Activated CD8-positive, alpha-beta T cell treated with anti-CD3 and anti-CD28 coated beads for 36 hours (primary cell): ENCODE measurements at places on chromosomes 4 and X. TPM values are rescaled to one million over a fixed set of nuclear protein-coding genes. Genes with fewer than 3 reads are reported as not detected.

Gene DUX4
- not detected for total RNA-seq

Gene MAGEC1
- not detected for total RNA-seq

Gene HMX1
- not detected for total RNA-seq

Gene TRIM60
- total RNA-seq: not detected

Gene ZXDB
- total RNA-seq: 6.6 TPM

Gene ALAS2
- not detected for total RNA-seq

Gene SHROOM4
- total RNA-seq: not detected

Gene CCDC149
- total RNA-seq: not detected

Gene VCX2
- total RNA-seq: not detected

GRCh38 chr4:107330916-107331315 is 294.8 kb upstream of the DKK2 start:
- H3K27me3 ChIP-seq: no peaks in the 10 kb centered on the region
- H3K4me3 ChIP-seq: no peak overlapping the region
- no peak overlapping the region for H3K27ac ChIP-seq
- H3K4me1 ChIP-seq: no peaks in the 10 kb centered on the region

DNA sequence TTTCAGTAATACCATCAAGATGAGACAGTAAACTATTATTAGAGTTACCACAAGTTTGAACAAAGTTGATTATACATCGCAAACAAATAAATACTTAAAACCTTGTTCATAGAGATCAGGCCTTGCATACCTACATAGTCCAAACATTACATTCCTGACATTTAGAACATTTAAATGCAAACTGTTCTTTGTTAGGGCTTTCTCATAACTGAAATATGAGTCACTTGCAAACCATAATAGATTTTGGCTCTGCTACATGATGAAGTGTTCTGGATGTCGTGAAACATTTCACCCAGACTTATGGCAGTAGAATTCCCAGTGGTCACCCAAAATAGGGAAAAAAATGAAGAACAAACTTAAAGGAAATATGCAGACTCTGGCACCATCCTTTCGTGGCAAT is 75.0 kb downstream of the FAT4 start:
- H3K27me3 ChIP-seq: no peaks in the 10 kb centered on the region
- no peak overlapping the region for H3K27ac ChIP-seq
- H3K36me3 ChIP-seq: no peaks in the 10 kb centered on the region
- H3K4me1 ChIP-seq: no peaks in the 10 kb centered on the region
- no peak for DNase-seq

- no peak overlapping the region for H3K4me3 ChIP-seq
- no peaks in the 10 kb centered on the region for H3K36me3 ChIP-seq
- no peak overlapping the region for H3K27ac ChIP-seq
- no peak for DNase-seq
- H3K27me3 ChIP-seq: no peaks in the 10 kb centered on the region
Measured at GRCh38 chr4:3911252-3911856, 145.2 kb downstream of the ADRA2C start.

DNA sequence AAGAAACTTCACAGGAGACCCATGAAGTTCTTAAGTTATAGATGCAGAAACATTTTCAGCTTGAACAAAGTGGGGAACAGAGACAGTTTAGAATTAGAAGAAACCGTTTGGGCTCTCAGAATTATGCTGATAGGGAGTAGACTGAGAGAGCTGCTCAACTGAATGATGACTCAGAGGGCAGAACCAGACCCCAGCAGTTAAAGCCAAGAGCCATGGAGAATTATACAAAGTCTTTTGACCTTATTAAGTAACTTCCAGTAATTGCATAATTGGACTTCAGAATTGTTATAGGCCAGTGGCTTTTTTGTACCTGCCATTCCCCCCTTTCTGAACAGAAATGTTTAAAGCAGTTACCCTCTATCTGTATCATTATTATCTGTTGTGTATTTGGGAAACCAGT is 642.1 kb downstream of the CCSER1 start:
- H3K27ac ChIP-seq: no peak overlapping the region
- H3K4me3 ChIP-seq: no peak overlapping the region
- DNase-seq: no peak
- no peaks in the 10 kb centered on the region for H3K4me1 ChIP-seq
- no peaks in the 10 kb centered on the region for H3K36me3 ChIP-seq

- peak; percentile 95 for DNase-seq
- H3K4me3 ChIP-seq: peak within 1 kb of the TSS; percentile 97
- H3K4me1 ChIP-seq: peaks cover 23% of the 10 kb centered on the region
Measured at GRCh38 chrX:48003758-48004457, at the start of gene ZNF182. Gene ZNF182, minus strand, starts transcription at chrX:48003989. Its CDS starts 1,380 bp downstream, at chrX:48002609.

- peaks cover 19% of the 10 kb centered on the region for H3K36me3 ChIP-seq
- no peak for DNase-seq
- no peak overlapping the region for H3K27ac ChIP-seq
- H3K27me3 ChIP-seq: no peaks in the 10 kb centered on the region
Measured at GRCh38 chr4:87461281-87461700, 38.9 kb downstream of the NUDT9 start.

GRCh38 chr4:41125558-41126311 is 88.6 kb downstream of the APBB2 start:
- no peaks in the 10 kb centered on the region for H3K36me3 ChIP-seq
- no peak overlapping the region for H3K27ac ChIP-seq
- H3K27me3 ChIP-seq: no peaks in the 10 kb centered on the region
- no peaks in the 10 kb centered on the region for H3K4me1 ChIP-seq
- H3K4me3 ChIP-seq: no peak overlapping the region

GRCh38 chr4:70734971-70735370 is 13.2 kb downstream of the RUFY3 start:
- no peaks in the 10 kb centered on the region for H3K36me3 ChIP-seq
- H3K4me3 ChIP-seq: peak overlapping the region; percentile 76
- peaks cover 37% of the 10 kb centered on the region for H3K4me1 ChIP-seq
- H3K27me3 ChIP-seq: no peaks in the 10 kb centered on the region
- H3K27ac ChIP-seq: peak overlapping the region; percentile 90
- no peak for DNase-seq

DNA sequence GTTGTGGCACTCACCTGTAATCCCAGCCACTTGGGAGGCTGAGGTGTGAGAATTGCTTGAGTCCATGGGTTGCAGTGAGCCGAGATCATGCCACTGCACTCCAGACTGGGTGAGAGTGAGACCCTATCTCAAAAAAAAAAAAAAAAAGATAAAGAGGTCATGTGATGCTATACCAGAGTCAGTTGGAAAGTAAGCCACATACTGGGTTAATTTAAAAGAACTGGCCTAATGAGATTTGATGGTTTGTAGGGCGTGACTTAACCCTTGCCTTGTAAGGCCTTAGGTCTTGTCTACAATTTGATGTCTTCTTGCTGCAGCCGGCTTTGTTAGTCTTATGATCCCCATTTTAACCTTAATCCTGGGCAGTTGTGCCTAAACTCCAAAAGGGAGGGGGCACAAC is 5.2 kb downstream of the MGST2 start:
- no peak overlapping the region for H3K4me3 ChIP-seq
- no peaks in the 10 kb centered on the region for H3K36me3 ChIP-seq

- no peak overlapping the region for H3K4me3 ChIP-seq
- no peaks in the 10 kb centered on the region for H3K4me1 ChIP-seq
- no peak for DNase-seq
- peaks cover 5% of the 10 kb centered on the region for H3K27me3 ChIP-seq
- no peaks in the 10 kb centered on the region for H3K36me3 ChIP-seq
Measured at GRCh38 chrX:11337292-11338009, 44.2 kb downstream of the AMELX start.

DNA sequence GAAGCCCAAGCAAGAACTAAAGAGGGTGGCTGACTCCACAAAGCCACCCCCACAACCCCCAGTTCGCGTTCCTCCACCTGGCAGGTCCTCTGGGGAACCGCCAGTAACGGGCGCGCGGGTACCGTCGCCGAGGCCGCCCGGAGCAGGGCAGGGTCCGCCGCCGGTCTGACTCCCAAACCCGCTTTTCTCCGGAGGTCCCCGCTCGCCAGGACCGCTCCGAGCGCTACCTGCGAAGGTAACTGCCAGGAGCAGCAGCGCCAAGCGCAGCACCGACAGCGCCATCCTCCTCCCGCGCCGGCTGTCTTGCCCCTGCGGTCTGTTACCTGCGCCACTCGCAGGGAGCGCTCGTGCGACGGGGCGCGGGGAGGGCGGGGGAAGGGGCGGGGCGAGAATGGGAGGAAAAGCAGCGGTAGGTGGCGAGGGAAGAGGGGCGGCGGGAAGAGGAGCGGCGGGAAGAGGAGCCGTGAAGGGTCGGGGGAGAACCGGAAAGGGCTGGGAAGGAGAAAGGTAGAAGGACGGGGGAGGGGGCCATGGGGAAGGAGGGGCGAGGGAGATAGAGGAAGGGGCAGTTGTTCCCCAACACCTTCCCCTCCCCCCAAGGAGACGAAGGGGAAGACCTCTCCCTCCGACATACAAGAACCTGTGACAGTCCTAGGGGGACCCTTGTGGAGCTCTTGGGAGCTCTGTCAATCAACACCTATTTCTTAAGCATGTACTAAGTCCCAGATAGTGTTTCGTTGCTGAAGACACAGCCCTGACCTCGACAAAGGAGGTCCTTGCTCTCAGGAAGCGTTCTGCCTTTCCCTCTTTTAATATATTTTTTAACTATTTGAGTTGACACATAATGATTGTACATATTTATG is at the start of gene SPINK2:
Gene SPINK2 (minus strand): TSS at position 321 of the 863 bp plus-strand sequence. CDS start 39 bp downstream, at position 282.
- peaks cover 4% of the 10 kb centered on the region for H3K27me3 ChIP-seq
- H3K4me3 ChIP-seq: peak within 1 kb of the TSS; percentile 65
- H3K4me1 ChIP-seq: peaks cover 33% of the 10 kb centered on the region

- no peak overlapping the region for H3K27ac ChIP-seq
- no peaks in the 10 kb centered on the region for H3K27me3 ChIP-seq
- peaks cover 8% of the 10 kb centered on the region for H3K4me1 ChIP-seq
- DNase-seq: no peak
Measured at GRCh38 chr4:77430847-77431246, 174.8 kb upstream of the CXCL13 start.

- no peak for DNase-seq
- no peaks in the 10 kb centered on the region for H3K36me3 ChIP-seq
- H3K27ac ChIP-seq: no peak overlapping the region
- no peaks in the 10 kb centered on the region for H3K4me1 ChIP-seq
Measured at GRCh38 chr4:61953386-61953785, 753.3 kb downstream of the ADGRL3 start.

DNA sequence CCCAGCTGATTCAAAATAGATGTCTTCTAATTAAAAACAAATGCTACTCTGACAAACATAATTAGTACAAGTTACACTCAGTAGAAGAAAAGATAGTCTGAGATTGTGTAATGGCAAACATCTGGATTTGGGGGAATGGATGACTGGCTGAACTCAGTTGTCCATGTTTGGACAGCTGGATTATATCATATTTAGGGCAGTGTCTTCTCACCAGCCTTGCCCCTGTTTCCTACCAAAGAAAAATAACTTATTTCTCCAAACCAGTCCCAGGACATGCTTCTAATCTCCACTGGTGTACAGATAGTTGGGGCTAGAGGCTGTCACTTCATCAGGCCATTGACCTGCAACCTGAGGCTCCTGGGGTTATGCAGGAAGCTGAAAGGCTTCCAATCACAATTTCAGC is 237.3 kb downstream of the USP46 start:
- H3K36me3 ChIP-seq: no peaks in the 10 kb centered on the region
- H3K27ac ChIP-seq: no peak overlapping the region
- H3K27me3 ChIP-seq: peaks cover 4% of the 10 kb centered on the region

DNA sequence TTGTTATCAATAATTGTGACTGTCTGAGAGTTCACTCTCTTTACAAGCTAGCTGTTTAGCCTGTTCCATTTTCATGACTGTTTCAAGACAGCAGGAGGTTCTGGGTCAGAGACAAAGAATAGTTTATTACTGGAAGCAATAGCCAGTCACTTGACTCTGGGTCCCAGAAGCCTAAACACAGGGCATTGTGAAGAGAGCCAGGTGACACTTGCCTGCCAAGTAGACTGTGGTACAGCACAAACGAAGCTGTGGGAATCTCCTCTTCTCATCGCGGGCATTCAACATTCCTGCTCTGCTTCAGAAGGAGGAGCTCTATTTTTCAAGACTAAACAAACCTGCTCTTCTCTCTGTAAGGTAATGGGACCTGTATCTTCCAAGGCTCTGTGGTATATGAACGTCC is 485.1 kb downstream of the TRIML1 start:
- H3K36me3 ChIP-seq: no peaks in the 10 kb centered on the region
- H3K27ac ChIP-seq: no peak overlapping the region
- no peaks in the 10 kb centered on the region for H3K4me1 ChIP-seq
- no peaks in the 10 kb centered on the region for H3K27me3 ChIP-seq
- H3K4me3 ChIP-seq: no peak overlapping the region

DNA sequence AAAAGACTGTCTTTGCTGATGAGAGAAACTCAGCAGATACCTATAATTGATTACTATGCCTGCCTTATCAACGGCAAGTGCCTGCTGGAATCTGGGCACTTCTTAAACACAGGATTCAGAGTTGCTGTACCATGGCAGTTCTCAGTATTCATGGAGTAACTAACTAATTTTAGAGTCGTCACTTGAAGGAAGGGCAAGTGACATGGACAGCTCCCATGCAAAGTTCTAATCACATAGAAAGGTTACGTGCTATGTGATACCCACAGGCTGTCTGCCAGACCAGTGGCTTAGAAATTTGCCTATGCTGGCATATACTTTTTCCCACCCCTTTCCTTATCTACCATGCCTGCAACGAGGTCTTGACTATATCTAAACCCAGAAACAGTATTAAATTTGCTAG is 931.1 kb upstream of the TENM3 start:
- H3K27ac ChIP-seq: no peak overlapping the region
- DNase-seq: no peak
- H3K36me3 ChIP-seq: no peaks in the 10 kb centered on the region
- no peak overlapping the region for H3K4me3 ChIP-seq
- H3K4me1 ChIP-seq: no peaks in the 10 kb centered on the region

- H3K4me3 ChIP-seq: no peak overlapping the region
- H3K4me1 ChIP-seq: peaks cover 6% of the 10 kb centered on the region
- DNase-seq: no peak
Measured at GRCh38 chr4:1021386-1022050, 10.1 kb downstream of the FGFRL1 start.

DNA sequence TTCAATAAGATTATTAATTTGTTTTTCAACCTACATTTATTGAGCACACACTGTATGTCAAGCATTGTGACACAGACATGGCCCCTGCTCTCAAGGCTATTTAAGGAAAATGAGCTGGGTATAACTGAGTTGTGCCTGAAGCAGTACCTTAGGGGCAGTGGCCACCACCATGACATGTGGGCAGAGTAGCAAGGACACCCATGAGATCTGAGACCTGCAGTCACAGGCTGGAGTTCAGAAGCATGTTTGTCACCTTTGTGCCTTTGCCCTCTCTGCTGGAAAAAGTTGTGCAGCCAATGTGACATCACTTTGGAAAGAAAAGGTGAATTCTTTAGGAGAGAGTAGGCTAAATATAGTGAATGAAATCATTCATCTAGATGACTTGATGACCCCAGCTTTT is 501.3 kb downstream of the BCOR start:
- H3K4me1 ChIP-seq: peaks cover 15% of the 10 kb centered on the region
- no peak for DNase-seq
- H3K36me3 ChIP-seq: no peaks in the 10 kb centered on the region
- H3K27ac ChIP-seq: no peak overlapping the region
- H3K27me3 ChIP-seq: no peaks in the 10 kb centered on the region

DNA sequence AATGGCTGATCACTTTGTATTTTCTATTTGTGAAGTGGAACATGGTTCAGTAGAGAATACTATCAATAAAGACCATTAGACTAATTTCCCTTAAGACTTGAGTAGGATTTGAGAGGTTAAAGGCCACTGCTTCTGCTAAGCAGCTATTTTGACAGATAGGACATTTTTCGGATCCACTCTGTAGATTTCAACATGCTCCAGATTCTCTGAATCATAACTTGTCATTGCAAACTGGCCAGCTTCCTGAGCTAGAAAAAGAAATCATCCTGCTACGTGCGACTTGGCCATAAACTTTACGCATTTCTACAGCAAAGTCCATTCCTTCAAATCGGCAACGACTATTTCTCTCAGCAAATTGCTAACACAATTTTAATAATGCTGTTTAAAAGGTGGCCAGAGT is 55.2 kb downstream of the MGST2 start:
- H3K36me3 ChIP-seq: no peaks in the 10 kb centered on the region
- H3K4me3 ChIP-seq: no peak overlapping the region
- no peak for DNase-seq
- H3K27me3 ChIP-seq: no peaks in the 10 kb centered on the region
- no peaks in the 10 kb centered on the region for H3K4me1 ChIP-seq
- no peak overlapping the region for H3K27ac ChIP-seq
